Activated naive CD8-positive, alpha-beta T cell treated with anti-CD3 and anti-CD28 coated beads for 36 hours (primary cell): ENCODE measurements at places on chromosomes 4 and X. TPM values are rescaled to one million over a fixed set of nuclear protein-coding genes. Genes with fewer than 3 reads are reported as not detected.

The PAGE2 gene
- total RNA-seq, result not detected

The SMIM10L2A gene
- 0.38 TPM for total RNA-seq

The CT45A1 gene
- not detected for total RNA-seq

The RTL3 gene
- total RNA-seq, result not detected

The UGDH gene
- 34.8 TPM for total RNA-seq

GRCh38 chrX:69116077-69116476 lies 49.2 kb downstream of the PJA1 start:
- DNase-seq, result no peak
- no peak overlapping the region for H3K27ac ChIP-seq
- H3K4me3 ChIP-seq, result no peak overlapping the region
- peaks cover 13% of the 10 kb centered on the region for H3K4me1 ChIP-seq
- H3K36me3 ChIP-seq, result no peaks in the 10 kb centered on the region

GRCh38 chr4:126306152-126306869 lies 991.6 kb downstream of the FAT4 start:
- H3K36me3 ChIP-seq, result no peaks in the 10 kb centered on the region
- no peaks in the 10 kb centered on the region for H3K4me1 ChIP-seq
- no peak for DNase-seq

GRCh38 chr4:159455675-159456237 lies 352.9 kb downstream of the RAPGEF2 start:
- no peaks in the 10 kb centered on the region for H3K36me3 ChIP-seq
- peaks cover 3% of the 10 kb centered on the region for H3K4me1 ChIP-seq
- H3K4me3 ChIP-seq, result no peak overlapping the region
- H3K27me3 ChIP-seq, result no peaks in the 10 kb centered on the region

The ANOS1 gene
- not detected for total RNA-seq

- H3K4me1 ChIP-seq, result no peaks in the 10 kb centered on the region
- H3K36me3 ChIP-seq, result no peaks in the 10 kb centered on the region
- H3K27ac ChIP-seq, result no peak overlapping the region
- H3K27me3 ChIP-seq, result no peaks in the 10 kb centered on the region
Observed at GRCh38 chr4:187663076-187663475, 332.5 kb upstream of the ZFP42 start.

DNA sequence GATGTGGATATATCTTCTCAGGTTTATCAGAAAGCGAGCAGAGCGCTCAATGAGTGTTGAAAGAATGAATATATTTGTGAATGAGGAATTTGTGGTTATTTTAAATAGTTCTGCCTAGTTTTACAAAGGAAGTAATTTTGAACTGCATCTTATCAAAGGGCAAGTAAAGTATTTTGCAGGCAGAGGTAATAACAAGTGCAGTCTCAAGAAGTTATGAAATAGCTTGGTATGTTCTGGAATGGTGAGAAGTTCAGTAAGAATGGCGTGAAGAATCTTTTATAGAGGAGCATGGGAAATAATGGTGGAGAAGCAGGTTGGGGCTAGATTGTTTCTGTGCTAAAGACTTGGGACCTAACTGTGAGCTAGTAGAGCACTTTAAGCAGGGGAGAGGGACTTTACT lies 10.9 kb downstream of the TMA16 start:
- peaks cover 32% of the 10 kb centered on the region for H3K36me3 ChIP-seq
- H3K4me3 ChIP-seq, result no peak overlapping the region
- H3K27me3 ChIP-seq, result no peaks in the 10 kb centered on the region
- DNase-seq, result no peak
- no peak overlapping the region for H3K27ac ChIP-seq

- H3K27me3 ChIP-seq, result no peaks in the 10 kb centered on the region
- no peaks in the 10 kb centered on the region for H3K4me1 ChIP-seq
- H3K4me3 ChIP-seq, result no peak overlapping the region
- no peaks in the 10 kb centered on the region for H3K36me3 ChIP-seq
Observed at GRCh38 chr4:61443813-61444510, 243.8 kb downstream of the ADGRL3 start.

DNA sequence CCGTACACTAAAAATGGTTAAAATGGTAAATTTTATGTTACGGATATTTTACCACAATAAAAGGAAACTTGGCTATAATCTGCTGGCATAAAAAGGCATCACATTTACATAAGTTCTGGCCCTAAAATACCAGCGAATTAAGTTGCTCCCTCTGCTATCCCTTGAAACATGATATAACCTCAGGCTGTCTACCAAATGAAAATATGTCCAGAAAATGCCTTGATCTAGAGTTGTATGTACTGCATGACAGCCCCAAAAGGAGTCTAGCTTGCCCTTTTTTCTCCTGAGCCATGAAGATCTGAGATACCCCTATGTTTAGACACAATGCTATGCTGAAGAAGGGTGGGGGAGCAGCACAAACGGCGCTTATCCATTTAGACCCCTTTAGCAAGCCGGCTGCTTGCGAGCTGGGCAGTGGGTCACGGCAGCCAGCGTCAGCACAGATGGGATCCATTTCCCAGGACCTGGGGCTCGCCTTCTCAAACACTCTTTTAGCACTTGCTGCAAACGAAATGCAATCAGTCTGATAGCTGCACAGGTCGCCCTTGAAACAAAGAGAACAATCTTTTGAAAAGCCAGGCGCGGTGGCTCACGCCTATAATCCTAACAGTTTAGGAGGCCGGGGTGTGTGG lies 77.0 kb downstream of the AFAP1 start:
- DNase-seq, result no peak
- peaks cover 16% of the 10 kb centered on the region for H3K4me1 ChIP-seq
- H3K36me3 ChIP-seq, result peaks cover 9% of the 10 kb centered on the region
- H3K27ac ChIP-seq, result no peak overlapping the region
- no peaks in the 10 kb centered on the region for H3K27me3 ChIP-seq

The FAM47E gene
- total RNA-seq, result not detected

GRCh38 chr4:163344147-163345125 lies 744 bp downstream of the NPY5R start:
- peaks cover 50% of the 10 kb centered on the region for H3K27me3 ChIP-seq
- no peak for DNase-seq
- H3K27ac ChIP-seq, result no peak overlapping the region

DNA sequence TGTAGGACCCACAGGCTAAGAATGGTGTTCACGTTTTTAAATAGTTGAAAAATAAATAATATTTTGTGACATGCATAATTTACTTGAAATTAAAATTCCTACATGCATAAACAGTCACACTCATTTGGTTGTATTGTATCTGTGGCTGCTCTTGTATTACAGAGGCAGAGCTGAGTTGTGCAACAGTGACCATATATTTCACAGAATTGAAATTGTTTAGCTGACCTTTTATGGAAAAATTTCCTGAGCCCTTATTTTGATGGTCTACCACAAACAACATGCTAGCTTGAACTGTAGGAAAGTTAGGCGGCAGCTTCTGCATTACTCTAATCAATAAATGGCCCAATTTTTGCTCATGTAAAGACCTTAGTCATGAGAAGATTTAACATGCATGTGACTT lies 633.4 kb upstream of the AADAT start:
- H3K4me1 ChIP-seq, result no peaks in the 10 kb centered on the region
- no peak overlapping the region for H3K27ac ChIP-seq
- H3K36me3 ChIP-seq, result no peaks in the 10 kb centered on the region

- H3K27me3 ChIP-seq, result no peaks in the 10 kb centered on the region
- H3K36me3 ChIP-seq, result no peaks in the 10 kb centered on the region
- H3K27ac ChIP-seq, result no peak overlapping the region
Observed at GRCh38 chrX:132738951-132739350, 219.5 kb downstream of the HS6ST2 start.

The MECP2 gene
- 50.9 TPM for total RNA-seq

- no peak for DNase-seq
- peaks cover 6% of the 10 kb centered on the region for H3K4me1 ChIP-seq
- peaks cover 9% of the 10 kb centered on the region for H3K36me3 ChIP-seq
- H3K4me3 ChIP-seq, result no peak overlapping the region
- no peak overlapping the region for H3K27ac ChIP-seq
Observed at GRCh38 chrX:38796946-38797345, 4.3 kb upstream of the MID1IP1 start.

DNA sequence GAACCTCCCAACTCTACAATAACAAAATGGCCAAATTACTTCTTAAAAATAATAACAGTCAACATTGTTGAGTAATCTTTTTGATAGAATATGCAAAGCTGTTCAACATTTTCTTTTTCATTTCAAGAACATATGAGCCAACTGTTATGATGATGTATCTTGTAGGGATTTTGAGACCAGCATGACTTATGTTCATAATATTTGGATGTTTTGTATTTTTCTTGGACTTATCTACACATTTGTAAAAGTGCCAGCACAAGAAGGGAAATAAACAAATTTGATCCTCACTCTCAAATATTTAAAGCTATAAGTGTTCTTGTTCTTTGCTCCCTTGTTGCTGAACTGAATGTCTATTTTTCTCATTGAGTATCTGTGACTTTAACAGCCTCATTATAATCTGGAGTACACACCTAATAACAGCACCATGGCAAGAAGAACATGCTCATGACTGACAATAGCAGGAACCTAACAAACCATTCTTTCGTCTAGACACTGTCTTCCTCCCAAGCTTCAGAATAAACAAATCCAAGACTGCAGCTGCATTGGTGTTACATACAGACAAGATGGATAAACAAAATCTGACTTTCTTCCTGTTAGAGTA lies 1049.7 kb downstream of the FAT4 start:
- no peaks in the 10 kb centered on the region for H3K4me1 ChIP-seq
- H3K27ac ChIP-seq, result no peak overlapping the region
- H3K27me3 ChIP-seq, result no peaks in the 10 kb centered on the region
- H3K4me3 ChIP-seq, result no peak overlapping the region
- no peaks in the 10 kb centered on the region for H3K36me3 ChIP-seq

GRCh38 chr4:127580300-127580699 lies 52.5 kb upstream of the INTU start:
- no peak for DNase-seq
- no peak overlapping the region for H3K27ac ChIP-seq
- no peaks in the 10 kb centered on the region for H3K4me1 ChIP-seq
- no peak overlapping the region for H3K4me3 ChIP-seq
- peaks cover under 1% of the 10 kb centered on the region for H3K27me3 ChIP-seq

GRCh38 chr4:1590244-1590643 lies 93.9 kb downstream of the FAM53A start:
- no peak overlapping the region for H3K27ac ChIP-seq
- peaks cover 4% of the 10 kb centered on the region for H3K27me3 ChIP-seq

The CFAP97 gene
- 49.3 TPM for total RNA-seq

DNA sequence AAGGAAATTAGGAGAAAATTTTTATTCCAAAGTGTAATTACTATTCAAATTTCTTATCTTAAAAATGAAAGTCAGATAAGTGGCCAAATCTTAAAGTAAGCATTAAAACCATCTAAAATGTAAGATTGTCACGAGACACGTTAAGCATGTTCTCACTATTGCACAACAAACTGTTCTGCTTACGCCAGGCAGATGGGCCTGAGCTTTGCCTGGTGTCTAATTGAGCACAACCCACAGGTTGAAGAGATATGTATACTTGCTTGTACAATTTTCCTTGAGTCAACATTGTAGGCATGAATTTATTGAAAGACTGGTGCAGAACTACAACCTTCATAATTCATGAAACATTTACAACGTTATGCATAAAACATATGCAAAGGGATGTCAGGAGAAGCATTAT lies 3.9 kb downstream of the RNF128 start:
- peaks cover 28% of the 10 kb centered on the region for H3K27me3 ChIP-seq
- no peak for DNase-seq
- H3K27ac ChIP-seq, result no peak overlapping the region
- no peak overlapping the region for H3K4me3 ChIP-seq
- H3K4me1 ChIP-seq, result peaks cover 3% of the 10 kb centered on the region

The LRAT gene
- total RNA-seq, result 0.23 TPM

GRCh38 chrX:20952180-20952579 lies 422.0 kb upstream of the CNKSR2 start:
- H3K4me3 ChIP-seq, result no peak overlapping the region
- peaks cover 3% of the 10 kb centered on the region for H3K27me3 ChIP-seq
- no peak for DNase-seq
- H3K36me3 ChIP-seq, result no peaks in the 10 kb centered on the region
- H3K27ac ChIP-seq, result no peak overlapping the region
- peaks cover 4% of the 10 kb centered on the region for H3K4me1 ChIP-seq

The GRIA2 gene
- not detected for total RNA-seq

GRCh38 chrX:115948018-115948923 lies 222.3 kb upstream of the AGTR2 start:
- DNase-seq, result no peak
- H3K36me3 ChIP-seq, result no peaks in the 10 kb centered on the region
- no peaks in the 10 kb centered on the region for H3K27me3 ChIP-seq
- no peaks in the 10 kb centered on the region for H3K4me1 ChIP-seq

GRCh38 chrX:139484591-139484990 lies 45.9 kb upstream of the F9 start:
- no peaks in the 10 kb centered on the region for H3K36me3 ChIP-seq

GRCh38 chr4:6121276-6121850 lies 79.0 kb downstream of the JAKMIP1 start:
- H3K36me3 ChIP-seq, result no peaks in the 10 kb centered on the region
- no peak overlapping the region for H3K4me3 ChIP-seq
- no peak for DNase-seq
- H3K4me1 ChIP-seq, result no peaks in the 10 kb centered on the region
